ENCODE measurements at places on chromosomes 7 and 10.

DNA sequence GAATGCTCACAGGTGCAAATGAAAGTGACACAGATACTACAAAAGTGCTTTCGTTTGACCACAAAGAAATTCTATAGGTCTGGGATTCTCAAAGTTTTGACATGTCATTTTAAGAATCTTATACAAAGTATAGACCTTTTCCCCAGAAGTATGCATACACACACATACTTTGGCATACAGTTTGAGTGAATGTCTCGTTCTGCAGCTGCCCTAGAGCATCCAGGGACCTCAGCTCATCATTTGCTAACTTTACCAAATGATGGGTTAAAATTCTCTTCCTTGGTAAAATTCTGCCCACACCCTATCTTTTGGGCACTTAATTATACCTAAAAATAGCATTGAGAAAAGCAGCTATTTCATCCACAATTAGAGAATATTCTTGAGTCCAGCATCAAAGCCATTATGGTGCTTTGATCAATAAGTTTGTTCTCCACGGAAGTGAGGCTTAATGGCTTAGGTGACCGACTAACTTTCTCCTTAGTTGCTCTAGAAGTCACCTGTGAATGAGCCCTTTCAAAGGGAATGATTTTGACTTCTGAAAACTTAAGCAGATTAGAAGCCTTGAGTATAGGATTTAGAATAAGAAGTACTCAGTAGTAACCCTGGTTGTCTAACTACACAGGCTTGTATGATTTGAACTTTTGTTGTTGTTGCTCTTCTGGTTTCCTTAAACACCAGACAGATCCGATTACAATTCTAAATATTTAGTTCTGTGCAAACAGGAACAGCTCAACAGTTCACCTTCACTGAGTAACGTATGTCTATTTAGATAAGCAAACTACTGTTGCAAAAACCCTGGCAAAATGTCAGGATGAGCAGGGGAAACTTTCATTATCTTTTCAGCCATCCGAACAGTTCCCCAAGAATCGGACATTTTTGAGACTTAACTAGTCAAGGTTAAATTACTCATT is 70.6 kb downstream of the CNNM2 start:
- DNase-seq: no peak

DNA sequence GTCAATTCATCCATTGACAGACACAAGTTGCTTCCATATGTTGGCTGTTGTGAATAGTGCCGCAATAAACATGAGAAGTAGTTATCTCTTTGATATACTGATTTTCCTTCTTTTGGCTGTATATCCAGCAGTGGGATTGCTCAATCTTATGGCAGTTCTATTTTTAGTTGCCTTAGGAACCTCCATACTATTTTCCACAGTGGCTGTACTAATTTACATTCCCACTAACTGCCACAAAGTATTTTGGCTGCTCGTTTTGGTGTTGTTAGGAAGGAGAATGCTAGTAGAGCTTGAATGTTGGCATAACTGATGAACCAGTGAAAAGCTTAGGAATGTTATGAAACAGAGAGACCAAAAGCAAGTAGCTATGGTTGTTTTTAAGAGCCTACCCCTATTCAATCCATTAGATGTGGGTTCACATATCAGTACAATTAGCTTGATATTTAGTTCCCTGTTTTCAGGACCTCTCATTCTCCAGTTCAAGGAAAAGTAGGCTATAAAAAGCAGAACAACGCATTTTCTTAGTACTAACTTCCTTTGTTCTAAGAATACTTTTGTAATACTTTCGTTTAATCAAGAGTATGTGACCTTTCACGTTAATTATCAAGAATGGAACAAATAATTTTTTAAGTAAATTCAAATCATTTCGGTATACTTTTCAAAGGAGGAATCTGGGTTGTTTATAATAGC is 100.3 kb downstream of the FAS start:
- DNase-seq: peak; percentile 37

- DNase-seq: no peak
Measured at GRCh38 chr7:11648980-11649379, 183.0 kb downstream of the THSD7A start.

GRCh38 chr7:112072541-112073245 is 133.5 kb downstream of the DOCK4 start:
- no peak for DNase-seq

DNA sequence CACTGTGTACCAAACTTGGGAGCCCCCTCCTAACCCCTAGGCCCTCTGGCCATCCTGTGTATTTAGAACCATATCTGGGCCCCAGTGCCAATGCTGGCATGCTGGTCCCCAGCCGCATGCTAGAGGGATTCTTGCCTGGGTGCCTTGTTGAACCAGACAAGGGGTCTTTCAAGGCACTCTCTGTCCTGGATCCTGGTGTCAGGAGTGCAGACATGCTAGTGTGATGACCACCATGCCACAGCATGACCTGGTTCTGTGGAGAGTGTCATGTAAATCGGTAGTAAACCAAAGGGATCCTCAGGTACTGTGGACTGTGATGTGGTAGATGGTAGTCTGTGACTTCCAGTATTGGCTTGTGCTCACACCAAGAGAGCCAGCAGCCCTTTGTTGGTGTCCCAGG is 222.2 kb upstream of the PODXL start:
- no peak for DNase-seq

All from GM23248 (cell line).